ENCODE measurements at places on chromosomes 16 and 17. TPM values are rescaled to one million over a fixed set of nuclear protein-coding genes. Genes with fewer than 3 reads are reported as not detected.

WNK4 gene
- 0.64 TPM for total RNA-seq

KRT33B gene
- total RNA-seq = not detected

CCL16 gene
- not detected for total RNA-seq

KCNJ2 gene
- 4.3 TPM for total RNA-seq

RSL1D1 gene
- 445 TPM for total RNA-seq

USP43 gene
- total RNA-seq = 7.7 TPM

ZPBP2 gene
- not detected for total RNA-seq

ENPP7 gene
- not detected for total RNA-seq

ANKS4B gene
- total RNA-seq = not detected

SLC13A2 gene
- not detected for total RNA-seq

KRTAP4-3 gene
- total RNA-seq = not detected

SLC12A4 gene
- total RNA-seq = 35.8 TPM

HASPIN gene
- 13.2 TPM for total RNA-seq

CDH13 gene
- 123 TPM for total RNA-seq

NGFR gene
- total RNA-seq = 0.07 TPM

ST6GALNAC2 gene
- total RNA-seq = 3.1 TPM

RNF222 gene
- total RNA-seq = not detected

CHST5 gene
- total RNA-seq = 0.87 TPM

GRB7 gene
- 1.7 TPM for total RNA-seq

CHAD gene
- total RNA-seq = not detected

NOB1 gene
- 42.7 TPM for total RNA-seq

OSGIN1 gene
- total RNA-seq = 57.5 TPM

ABCC6 gene
- total RNA-seq = 0.46 TPM

SLC6A2 gene
- total RNA-seq = not detected

TP53TG3F gene
- not detected for total RNA-seq

WNT9B gene
- total RNA-seq = not detected

KRTAP16-1 gene
- not detected for total RNA-seq

RSKR gene
- total RNA-seq = 19.9 TPM

TK2 gene
- total RNA-seq = 25.0 TPM

KCNAB3 gene
- 1.9 TPM for total RNA-seq

Data from NCI-H460 (cell line).